GM19239 (cell line): ENCODE measurements at places on chromosomes 3 and 15.
A peak's percentile ranks its signal among the peaks of the same experiment; 100 is the strongest.

DNA sequence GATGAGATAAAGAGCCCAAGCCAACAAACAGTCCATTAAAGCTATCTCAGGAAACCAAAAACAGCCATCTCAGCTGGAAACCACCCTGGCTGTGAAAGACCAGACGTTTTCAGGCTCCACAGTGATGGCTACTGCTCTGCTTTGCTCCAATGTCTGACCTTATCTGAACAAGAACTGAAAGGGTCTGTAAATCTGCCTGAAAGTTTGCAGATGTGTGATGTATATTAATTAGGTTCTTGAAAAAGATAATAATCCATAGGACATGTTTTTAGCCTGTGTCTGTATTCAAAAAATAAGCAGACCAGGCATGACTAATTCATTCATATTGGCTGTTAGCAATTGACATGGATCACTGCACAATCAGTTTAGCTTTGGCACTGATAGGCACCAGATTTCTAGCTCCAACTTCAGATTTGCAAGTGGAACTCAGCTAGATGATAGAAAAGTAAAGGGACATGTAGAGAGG, 611.4 kb upstream of the NAALADL2 start:
- no peak for DNase-seq

GRCh38 chr3:193909387-193909786, 226.6 kb upstream of the HES1 start:
- no peak for DNase-seq

DNA sequence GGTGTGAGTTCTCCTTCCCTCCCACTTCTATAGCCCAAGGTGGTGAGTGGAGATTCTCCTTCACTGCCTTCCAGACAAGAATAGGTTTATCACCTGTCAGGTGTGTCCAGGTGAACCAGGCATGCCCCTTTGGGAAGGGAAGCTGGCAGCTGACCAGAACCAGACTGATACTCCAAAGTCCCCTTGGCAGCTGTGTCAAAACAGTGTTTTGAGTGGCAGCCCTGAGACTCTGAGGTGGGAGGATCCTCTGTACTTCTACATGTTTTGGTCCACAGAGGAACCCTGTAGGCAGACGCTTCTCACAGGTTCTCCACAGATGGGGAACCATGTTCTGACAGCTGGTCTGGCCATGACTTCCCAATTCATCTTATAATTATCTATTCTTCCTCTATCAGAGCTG, 30.1 kb downstream of the ISL2 start:
- no peak for DNase-seq

- no peak for DNase-seq
Measured at GRCh38 chr3:50442945-50443579, 60.4 kb downstream of the CACNA2D2 start.

GRCh38 chr3:152048831-152049230, 175.4 kb downstream of the SUCNR1 start:
- no peak for DNase-seq

DNA sequence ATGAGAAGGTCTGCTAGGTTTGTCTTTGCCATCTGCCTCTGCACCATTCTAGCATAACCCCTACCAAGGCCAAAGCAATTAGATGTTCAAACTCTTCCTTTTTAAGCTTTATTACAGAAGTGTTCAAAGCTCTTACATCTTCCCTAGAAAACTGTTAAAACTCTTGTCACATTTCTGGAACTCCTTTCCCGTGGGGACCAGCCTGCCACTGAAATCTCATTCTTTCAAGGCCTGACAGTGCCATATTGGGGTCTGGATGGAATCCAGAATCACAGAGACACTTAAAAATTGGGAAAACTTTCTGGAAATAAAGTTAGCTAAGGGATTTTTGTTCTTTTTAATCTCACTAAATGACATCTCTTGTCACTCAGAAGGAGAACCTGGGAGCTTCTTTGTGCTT, 153.8 kb upstream of the SLCO3A1 start:
- no peak for DNase-seq

DNA sequence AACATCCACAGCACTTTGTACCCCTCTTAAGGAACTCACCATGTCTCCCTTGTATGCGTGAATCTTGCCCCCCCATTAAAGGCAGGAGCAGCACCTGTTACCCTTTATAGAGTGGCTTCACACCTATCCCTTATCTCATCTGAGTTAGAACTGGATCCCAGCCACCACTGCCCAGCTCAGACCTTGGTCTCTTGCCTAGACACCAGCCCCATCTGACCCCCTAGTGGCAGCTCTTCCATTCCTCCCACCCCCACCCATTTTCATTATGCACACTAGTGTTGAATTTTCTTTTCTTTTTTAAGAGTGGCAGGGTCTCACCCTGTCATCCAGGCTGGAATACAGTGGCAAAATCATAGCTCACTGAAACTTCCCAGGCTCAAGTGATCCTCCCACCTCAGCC, 3.2 kb upstream of the ZFYVE19 start:
- no peak for DNase-seq

DNA sequence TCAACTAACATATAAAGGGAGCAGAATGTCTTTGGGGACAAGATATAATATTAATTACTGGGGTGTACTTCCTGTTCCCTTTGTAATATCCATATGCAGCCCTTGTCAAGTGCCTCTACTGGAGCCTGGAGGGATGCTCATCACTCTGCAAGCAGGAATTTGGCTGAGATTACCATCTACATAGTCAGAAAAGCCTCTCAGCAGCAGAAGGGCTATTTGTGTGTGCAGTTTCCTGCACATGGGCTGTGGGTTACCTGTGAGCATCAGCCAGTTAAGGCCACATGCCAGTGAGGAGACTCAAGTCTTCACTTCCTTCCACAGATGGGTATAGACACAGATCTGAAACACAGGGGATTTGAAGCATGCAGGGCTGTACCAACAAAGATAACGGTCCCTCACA, 278.1 kb upstream of the PLSCR5 start:
- no peak for DNase-seq

- DNase-seq: no peak
Measured at GRCh38 chr3:122100591-122101463, 45.7 kb downstream of the CD86 start.

DNA sequence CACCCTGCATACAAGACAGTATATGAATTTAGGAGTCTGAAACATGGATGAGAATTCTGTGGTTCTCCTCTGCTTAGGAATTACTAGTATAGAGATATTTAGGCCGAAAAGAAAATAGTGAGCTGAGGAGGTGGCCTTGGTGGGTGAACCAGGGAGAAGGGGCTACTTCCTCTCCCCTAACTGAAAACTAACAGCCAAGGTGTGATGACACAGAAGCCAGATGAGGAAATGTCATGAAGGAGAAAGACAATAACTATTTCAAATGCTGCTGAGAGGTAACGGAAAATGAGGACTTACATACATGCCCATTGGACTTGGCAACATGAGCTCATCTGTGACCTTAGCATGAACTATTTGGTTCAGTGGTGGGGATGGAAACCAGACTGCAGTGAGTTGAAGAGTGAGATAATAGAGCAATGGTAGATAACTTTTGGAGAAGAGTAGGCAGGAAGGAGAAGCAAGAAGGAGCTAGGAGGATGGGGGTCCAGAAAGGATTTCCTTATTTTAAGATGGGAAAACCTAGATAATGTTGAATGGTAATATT, 114.4 kb upstream of the TSPAN3 start:
- no peak for DNase-seq

GRCh38 chr3:41148478-41148877, 50.8 kb upstream of the CTNNB1 start:
- no peak for DNase-seq

DNA sequence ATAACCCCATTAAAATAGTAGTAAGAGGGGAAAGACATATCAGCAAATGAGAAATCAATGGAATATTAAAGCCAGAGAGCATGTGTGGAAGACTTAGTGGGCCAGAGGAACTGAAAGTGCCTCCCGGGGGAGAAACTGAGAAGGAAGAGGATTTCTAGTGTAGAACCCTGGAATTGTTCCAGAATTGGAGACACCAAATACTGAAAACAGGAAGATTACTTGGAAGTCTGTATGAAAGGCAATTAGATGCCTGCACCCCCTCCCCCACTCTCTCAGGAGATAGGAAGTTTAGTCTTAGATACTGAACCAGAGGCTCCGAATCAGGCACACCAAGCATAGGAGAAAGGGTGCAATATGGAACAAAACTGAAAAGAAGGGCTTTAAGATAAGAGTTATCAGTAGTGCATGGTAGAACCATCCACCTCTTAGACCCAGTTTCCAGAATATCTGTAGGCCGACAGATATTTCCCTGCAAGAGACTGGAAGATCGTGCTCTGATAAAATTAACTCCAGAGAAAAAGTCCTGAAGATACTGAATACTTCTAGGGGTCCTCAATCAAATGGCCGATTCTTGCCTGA, 32.4 kb downstream of the KLHL18 start:
- DNase-seq: no peak

DNA sequence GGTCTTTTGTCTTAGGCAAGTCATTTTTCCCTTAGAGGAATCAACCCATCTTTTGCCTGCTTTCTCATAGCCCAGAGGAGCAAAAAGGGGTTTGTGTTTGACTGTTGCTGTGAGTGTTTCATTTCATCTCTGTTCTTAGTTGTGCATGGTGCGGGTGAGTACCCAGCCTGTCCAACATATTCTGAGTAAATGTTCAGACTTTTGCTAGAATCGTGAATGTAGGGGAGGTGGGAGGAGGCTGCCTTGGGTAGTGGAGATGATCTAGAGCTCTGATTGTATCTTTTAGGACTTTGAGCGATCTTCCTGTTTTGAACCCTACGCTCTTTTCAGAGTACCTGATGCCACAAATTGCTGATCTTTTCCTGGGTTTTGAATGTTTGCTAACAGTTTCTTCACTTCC, 123.1 kb downstream of the ZNF609 start:
- no peak for DNase-seq

DNA sequence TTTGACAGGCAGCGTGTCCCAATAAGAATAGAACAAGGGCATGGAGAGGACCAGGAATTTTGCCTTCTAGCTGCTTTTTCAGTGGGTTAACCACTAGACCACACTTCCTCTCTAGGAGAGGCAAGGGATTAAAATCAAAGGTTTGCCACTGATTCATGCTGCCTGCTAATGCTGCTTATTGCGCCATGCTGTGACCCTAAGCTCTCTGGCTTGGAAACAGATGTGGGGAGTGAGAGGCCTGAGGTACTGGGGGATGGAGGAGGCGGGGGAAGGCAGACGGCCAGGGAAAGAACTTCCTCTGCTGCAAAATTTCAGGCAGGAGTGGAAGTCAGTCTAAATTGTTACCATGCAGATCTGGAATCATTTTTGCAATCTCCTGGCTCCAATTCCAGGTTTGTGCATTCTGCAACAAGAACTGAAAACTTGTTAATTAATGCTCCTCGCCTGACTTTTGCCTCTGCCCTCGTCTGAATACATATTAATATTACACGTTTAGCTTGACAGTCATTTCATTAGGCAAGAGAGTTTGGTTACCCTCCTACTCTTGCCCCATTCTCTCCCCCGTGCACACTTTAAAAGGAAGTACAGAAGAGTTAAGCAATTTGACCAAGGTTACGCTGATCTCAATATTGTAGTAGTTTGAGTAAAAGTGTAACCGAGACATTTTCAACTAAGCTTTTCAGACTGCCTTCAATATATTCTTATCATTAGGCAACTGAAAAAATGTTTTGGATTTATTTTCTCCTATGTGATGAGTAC, 121.7 kb upstream of the SPRED1 start:
- no peak for DNase-seq

DNA sequence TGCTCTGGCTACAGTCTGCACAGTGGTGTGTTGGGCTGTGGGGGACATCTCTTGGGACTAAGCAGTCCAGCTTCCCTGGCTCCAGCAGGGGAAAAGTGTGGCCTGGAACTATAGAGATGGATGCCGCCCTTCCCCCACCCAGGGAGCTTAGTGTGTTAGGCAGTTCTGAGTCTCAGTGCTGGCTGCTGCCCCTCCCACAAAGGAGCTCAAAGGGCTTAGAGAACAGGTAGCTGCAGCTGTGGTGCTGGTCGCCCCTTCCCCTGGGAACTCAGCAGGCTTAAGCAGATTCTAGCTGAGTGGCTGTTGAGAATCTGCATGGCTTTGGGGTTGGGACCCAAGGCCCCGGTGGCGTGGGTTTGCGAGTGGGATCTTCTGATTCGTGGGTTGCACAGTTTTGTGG, 190.8 kb downstream of the PDCD6IP start:
- no peak for DNase-seq

DNA sequence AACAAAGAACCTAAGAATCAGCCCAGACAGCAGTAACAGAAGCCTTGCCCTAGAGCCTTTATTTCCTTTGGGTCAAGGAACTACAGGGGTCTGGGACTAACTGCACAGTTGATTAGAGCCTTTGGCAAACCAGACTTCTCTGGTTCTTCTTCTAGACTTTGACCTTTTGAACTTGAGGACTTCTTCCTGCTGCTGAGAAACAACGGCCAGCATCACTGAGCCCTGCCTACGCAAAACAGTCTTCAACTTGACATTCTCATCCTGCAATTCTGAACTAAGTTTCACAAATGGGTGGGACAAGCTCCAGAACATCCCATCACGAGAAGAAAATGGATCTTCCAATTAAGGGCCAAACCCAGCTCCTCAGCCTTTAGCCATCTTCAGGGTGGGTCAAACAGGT, 31.4 kb downstream of the CMTM6 start:
- DNase-seq: no peak

DNA sequence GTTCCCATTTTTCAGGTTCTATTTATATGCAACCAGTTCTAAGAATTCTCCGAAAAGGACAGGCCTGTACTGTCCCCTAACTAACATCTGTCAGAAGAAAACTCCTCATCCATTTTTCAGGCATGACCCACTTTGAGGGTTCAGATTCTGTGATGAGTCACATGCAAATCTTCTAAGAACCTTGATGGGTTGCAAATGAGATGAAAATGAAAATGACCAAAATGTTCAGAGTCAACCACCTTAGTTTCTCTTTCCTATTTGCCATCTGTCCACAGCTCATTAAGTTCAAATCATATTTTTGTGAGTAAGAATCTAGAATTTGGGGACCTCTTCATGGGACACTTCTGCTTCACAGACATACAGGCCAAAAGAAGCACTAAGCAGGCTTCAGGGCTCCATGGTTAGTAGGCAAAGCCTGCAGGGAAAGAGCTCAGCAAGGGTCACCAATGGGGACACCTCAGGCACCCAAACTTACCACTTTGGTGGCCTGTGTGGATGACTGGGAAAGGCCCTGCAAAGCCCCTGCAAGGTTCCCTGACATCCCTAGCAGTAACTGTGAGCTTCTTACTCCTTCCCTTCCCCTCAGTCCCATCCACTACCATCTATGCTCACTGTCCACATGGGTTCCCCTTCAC, 122.0 kb downstream of the WDR76 start:
- peak; percentile 28 for DNase-seq

GRCh38 chr3:112011376-112011940, 12.7 kb downstream of the TAGLN3 start:
- DNase-seq: no peak

GRCh38 chr3:19632099-19633074, 301.6 kb downstream of the EFHB start:
- no peak for DNase-seq

- no peak for DNase-seq
Measured at GRCh38 chr15:35040339-35041255, 44.5 kb downstream of the NANOGP8 start.

- DNase-seq: no peak
Measured at GRCh38 chr15:39892418-39892817, 27.6 kb downstream of the GPR176 start.

DNA sequence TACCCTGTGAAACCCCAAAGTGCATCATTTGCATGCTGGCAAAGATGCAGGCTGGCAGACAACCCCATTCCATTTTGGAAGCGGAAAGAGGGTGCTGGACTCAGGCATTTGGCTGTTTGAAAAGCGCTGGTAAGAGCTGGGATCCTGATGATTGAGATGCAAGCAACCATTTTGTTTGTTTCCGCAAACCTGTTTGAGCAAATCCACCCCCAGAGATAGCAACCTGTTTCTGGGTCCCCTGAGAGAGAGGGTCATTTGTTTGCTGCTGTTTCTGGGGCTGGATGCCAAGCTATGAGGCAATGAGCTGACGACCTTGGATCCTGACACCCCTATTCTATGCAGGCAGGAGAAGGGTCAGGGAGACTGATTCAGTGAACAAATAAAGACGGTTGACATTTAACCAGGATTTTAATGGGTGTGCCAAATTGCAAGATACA, 9.8 kb downstream of the SLC6A1 start:
- DNase-seq: no peak
